ENCODE measurements at places on chromosomes 5 and 9.

DNA sequence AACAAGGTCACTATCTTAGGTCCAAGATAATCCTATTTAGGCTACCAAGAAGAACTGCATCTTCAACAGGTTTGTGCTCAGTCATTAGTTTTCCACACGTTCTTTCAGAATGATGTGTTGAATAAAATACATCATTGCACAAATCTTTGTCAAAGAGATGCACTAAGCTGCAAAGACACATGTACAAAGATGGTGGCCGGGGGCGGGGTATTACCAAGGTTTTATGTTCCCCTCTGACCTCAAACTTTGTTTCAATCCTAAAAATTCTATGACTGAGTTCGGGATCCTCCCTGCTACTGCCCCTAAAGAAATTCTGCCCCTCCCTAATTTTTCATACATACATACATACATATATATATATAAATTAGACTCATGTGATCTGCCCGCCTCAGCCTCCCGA lies 14.2 kb downstream of the HSPA9 start:
- DNase-seq: no peak

DNA sequence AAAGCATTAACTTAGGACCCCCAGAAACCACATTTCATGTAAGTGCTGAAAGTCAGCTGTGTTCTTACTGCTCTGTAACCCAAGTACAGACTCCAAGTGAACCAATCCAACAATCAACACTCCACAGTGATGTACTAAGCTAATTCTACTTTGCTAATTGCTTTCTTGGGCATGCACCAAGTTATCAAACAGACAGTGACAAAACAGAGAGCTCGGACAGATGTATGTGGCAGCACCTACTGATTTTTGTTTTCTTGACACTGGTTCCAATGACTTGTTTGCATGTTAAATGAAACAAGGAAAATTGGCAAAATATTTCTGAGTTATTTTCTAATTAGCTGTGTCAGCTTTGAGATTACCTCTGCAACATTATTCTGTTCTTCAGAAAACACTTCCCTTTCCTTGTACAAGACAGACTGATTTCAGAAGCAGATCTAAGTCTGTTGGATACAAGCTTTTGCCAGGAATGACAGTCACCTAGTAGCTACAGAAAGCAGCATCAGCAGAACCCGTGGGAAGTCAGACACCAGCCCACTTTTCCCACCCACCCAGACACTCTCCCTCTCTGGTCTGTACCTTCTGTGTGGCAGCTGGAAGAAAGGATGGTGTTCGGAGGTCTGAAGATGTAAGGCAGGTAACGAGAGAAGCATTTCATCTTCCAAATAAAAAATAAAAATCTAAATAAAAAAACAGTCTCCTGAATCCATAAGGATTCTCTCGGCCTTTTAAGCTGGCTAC lies 176.7 kb upstream of the PPP2R2B start:
- DNase-seq: no peak

DNA sequence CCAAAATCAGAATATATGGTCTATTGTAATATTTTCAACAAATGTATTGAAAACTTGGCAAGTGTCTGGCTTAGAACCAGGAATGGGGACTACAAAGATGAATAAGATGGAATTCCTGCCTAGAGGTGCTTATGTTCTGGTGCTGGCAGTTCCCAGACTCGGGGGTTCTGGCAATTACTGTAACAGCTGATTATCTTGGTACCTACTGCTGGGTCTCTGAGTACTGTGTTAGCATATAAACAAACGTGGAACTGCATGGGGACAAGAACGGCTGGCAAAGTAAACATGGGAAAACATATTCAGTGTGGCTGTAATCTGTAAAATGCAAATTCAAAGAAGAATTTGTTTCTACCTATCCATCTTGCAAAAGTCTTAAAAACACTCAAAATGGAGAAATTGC lies 89.9 kb downstream of the SLC24A2 start:
- no peak for DNase-seq

GRCh38 chr5:100787648-100788047 lies 115.4 kb downstream of the ST8SIA4 start:
- DNase-seq: no peak

GRCh38 chr9:129745200-129745599 lies 7.6 kb downstream of the PTGES start:
- DNase-seq: no peak

GRCh38 chr5:139669662-139670368 lies 21.7 kb downstream of the CXXC5 start:
- DNase-seq: peak; percentile 70

GRCh38 chr5:96924016-96924443 lies 11.8 kb upstream of the LNPEP start:
- DNase-seq: no peak

DNA sequence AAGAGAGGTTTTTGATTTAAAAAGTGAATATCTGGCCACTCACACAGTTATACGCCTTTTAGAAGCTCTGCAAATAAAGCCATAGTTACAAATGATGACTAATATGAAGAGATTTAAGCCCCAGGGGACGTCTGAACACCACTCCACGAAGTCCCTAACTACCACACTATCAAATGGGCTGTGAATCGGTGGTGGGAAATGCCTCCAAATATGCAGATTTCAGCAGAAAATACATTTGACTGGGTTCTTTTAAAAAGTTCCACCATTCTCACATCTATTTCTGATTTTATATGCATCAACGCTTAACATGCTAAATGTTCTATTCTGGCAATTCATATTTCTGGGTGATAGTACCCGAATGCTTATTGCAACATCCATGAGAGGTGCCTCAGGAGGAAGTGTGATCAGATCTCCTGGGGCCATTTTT lies 22.5 kb downstream of the TICAM2 start:
- no peak for DNase-seq

GRCh38 chr5:57569601-57570000 lies 87.0 kb upstream of the ACTBL2 start:
- no peak for DNase-seq
